T-cell (primary cell): ENCODE measurements at places on chromosomes 1 and 21. TPM values are rescaled to one million over a fixed set of nuclear protein-coding genes. Genes with fewer than 3 reads are reported as not detected.

- H3K4me3 ChIP-seq, result no peak overlapping the region
- no peaks in the 10 kb centered on the region for H3K27me3 ChIP-seq
- no peaks in the 10 kb centered on the region for H3K4me1 ChIP-seq
- no peak overlapping the region for H3K27ac ChIP-seq
- DNase-seq, result no peak
- H3K36me3 ChIP-seq, result peaks cover 16% of the 10 kb centered on the region
Observed at GRCh38 chr1:9770298-9770697, 53.5 kb downstream of the CLSTN1 start.

GRCh38 chr1:239204401-239204800, 182.0 kb upstream of the CHRM3 start:
- no peak overlapping the region for H3K4me3 ChIP-seq
- H3K4me1 ChIP-seq, result no peaks in the 10 kb centered on the region
- no peaks in the 10 kb centered on the region for H3K27me3 ChIP-seq
- no peak for DNase-seq

DNA sequence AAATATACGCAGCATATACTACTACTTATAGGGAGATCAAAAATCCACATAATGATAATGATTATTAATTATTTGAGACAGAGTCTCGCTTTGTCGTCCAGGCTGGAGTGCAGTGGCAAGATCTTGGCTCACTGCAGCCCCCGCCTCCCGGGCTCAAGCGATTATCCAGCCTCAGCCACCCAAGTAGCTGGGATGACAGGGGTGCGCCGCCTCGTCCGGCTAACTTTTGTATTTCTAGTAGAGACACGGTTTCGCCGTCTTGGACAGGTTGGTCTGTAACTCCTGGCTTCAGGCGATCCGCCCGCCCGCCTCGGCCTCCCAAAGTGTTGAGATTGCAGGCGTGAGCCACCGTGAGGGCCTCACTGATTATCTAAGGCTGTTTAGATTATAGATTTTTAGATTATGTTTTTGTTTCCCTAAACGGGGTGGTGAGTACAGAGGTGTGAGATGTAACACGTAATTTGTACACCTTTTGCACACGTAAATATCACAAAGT, 548 bp upstream of the SLC25A33 start:
- peak overlapping the region; percentile 65 for H3K27ac ChIP-seq
- H3K4me1 ChIP-seq, result peaks cover 5% of the 10 kb centered on the region
- H3K36me3 ChIP-seq, result no peaks in the 10 kb centered on the region
- no peaks in the 10 kb centered on the region for H3K27me3 ChIP-seq
- peak overlapping the region; percentile 22 for H3K4me3 ChIP-seq

- DNase-seq, result peak; percentile 38
- no peaks in the 10 kb centered on the region for H3K27me3 ChIP-seq
- H3K4me1 ChIP-seq, result peaks cover 9% of the 10 kb centered on the region
- H3K27ac ChIP-seq, result no peak overlapping the region
- no peaks in the 10 kb centered on the region for H3K36me3 ChIP-seq
- no peak overlapping the region for H3K4me3 ChIP-seq
Observed at GRCh38 chr1:18820791-18821641, 38.4 kb downstream of the TAS1R2 start.

GRCh38 chr1:203536980-203537455, 43.1 kb downstream of the OPTC start:
- H3K36me3 ChIP-seq, result no peaks in the 10 kb centered on the region
- no peak overlapping the region for H3K4me3 ChIP-seq

- H3K27ac ChIP-seq, result peak overlapping the region; percentile 54
- no peaks in the 10 kb centered on the region for H3K27me3 ChIP-seq
- H3K36me3 ChIP-seq, result peaks cover 5% of the 10 kb centered on the region
Observed at GRCh38 chr1:150066838-150067183, 765 bp upstream of the VPS45 start.

DNA sequence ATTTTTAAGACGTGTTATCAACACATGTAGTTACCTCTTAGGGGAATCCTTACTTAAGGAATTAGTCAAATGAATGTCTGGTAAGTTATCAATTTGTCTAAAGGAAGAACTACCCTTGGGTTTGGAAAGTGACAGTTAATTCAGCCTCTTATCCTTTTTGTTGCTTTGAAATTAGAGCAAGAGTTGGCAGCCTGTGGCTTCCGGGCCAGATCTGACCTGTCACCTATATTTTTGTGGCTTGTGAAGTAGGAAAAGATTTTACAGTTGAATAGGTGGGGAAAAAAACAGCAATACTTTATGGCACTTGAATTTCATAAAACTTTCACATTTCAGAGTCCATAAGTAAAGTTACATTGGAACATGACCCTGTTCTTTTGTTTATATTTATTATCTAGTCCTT, 5.5 kb downstream of the MRPS6 start:
- H3K4me1 ChIP-seq, result peaks cover 47% of the 10 kb centered on the region
- no peaks in the 10 kb centered on the region for H3K27me3 ChIP-seq
- no peak for DNase-seq
- H3K4me3 ChIP-seq, result no peak overlapping the region
- no peak overlapping the region for H3K27ac ChIP-seq
- no peaks in the 10 kb centered on the region for H3K36me3 ChIP-seq

DNA sequence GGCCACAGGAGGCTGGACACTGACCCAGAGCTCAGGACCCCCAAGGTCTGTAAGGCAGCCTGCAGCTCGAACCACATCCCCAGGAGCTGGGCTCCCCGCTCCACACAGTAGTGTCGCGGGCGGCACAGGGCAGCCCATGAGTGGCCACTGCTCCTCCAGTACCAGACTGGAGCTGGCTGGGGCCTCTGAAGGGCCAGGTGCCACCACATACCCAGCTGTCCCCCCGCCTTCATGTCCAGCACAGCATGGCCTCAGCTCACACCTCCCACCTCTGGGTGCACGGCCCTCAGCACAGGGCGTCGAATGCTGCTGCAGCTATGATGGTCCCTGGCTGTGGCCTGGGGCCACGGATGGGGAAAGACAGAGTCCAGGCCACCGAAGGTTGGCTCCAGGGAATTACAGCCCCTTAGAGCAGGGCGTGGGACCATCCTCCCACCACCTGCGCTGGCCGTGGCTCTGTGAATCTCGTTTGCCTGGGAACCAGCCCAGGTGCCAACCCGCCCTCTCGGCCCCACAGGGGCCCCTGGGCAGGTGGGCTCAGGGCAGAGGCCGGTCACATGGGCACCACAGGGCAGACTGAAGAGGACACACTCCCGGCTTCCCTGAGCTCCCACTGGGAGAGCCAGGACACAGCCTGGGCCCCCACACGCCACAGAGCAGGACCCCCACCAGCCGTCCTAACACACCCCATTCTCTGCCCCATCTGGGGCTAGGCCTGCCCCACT, 2.1 kb upstream of the TNFRSF4 start:
- H3K4me1 ChIP-seq, result peaks cover 13% of the 10 kb centered on the region
- peak overlapping the region; percentile 81 for H3K27ac ChIP-seq
- no peak overlapping the region for H3K4me3 ChIP-seq
- no peak for DNase-seq
- peaks cover 9% of the 10 kb centered on the region for H3K36me3 ChIP-seq

DNA sequence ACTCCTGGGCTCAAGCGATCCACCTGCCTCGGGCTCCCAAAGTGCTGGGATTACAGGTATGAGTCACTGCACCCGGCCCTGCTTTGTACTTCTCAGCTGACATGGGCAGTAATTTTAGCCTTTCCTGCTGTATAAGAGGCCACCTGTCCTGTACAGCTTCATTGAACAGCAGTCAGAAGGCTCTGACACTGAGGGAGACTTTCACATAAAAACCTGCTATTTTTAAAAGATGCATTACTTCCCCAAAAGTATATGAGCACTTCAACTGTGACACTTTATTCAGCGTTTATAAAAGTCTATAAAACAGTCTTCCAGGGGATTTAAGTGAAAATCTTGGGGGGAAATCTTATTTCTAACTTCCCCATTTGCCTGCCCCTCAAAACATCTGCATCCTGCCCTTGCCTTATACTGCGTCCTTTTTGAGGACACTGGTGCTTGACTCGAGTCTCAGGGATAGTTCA, 17.6 kb downstream of the RNU5D-1 start:
- no peaks in the 10 kb centered on the region for H3K27me3 ChIP-seq
- H3K36me3 ChIP-seq, result no peaks in the 10 kb centered on the region
- no peak overlapping the region for H3K27ac ChIP-seq
- H3K4me1 ChIP-seq, result peaks cover 28% of the 10 kb centered on the region
- no peak overlapping the region for H3K4me3 ChIP-seq

GRCh38 chr1:220552672-220553260, 24.8 kb downstream of the MARK1 start:
- no peak overlapping the region for H3K4me3 ChIP-seq
- H3K27ac ChIP-seq, result no peak overlapping the region
- H3K4me1 ChIP-seq, result no peaks in the 10 kb centered on the region
- no peaks in the 10 kb centered on the region for H3K27me3 ChIP-seq
- H3K36me3 ChIP-seq, result no peaks in the 10 kb centered on the region

GRCh38 chr1:38958967-38959366, 17.3 kb upstream of the RHBDL2 start:
- H3K4me1 ChIP-seq, result no peaks in the 10 kb centered on the region
- DNase-seq, result no peak
- H3K27ac ChIP-seq, result no peak overlapping the region
- no peaks in the 10 kb centered on the region for H3K36me3 ChIP-seq

- no peaks in the 10 kb centered on the region for H3K36me3 ChIP-seq
- no peak for DNase-seq
- H3K27ac ChIP-seq, result no peak overlapping the region
- no peak overlapping the region for H3K4me3 ChIP-seq
- no peaks in the 10 kb centered on the region for H3K4me1 ChIP-seq
Observed at GRCh38 chr1:26066857-26067256, 573 bp downstream of the TRIM63 start.

DNA sequence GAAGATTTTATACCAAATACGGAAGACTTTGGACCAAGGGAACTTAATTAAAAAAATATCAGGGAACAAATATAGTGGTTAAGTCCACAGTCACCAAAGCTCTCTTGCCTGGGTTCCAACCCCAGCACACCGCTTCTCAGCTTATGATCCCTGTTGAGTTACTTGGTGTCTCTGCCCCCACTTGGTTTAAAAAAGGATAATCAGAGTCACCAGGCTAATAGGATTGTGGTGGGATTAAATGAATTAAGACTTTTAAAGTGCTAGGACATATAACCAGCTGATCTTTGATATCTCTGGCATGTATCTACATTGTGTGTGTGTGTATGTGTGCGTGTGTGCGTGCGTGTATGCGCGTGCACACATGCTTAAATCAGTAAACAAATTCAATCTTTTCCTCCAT, 474.7 kb upstream of the DAB1 start:
- DNase-seq, result no peak
- no peak overlapping the region for H3K27ac ChIP-seq
- no peaks in the 10 kb centered on the region for H3K4me1 ChIP-seq
- no peaks in the 10 kb centered on the region for H3K27me3 ChIP-seq
- no peaks in the 10 kb centered on the region for H3K36me3 ChIP-seq

DNA sequence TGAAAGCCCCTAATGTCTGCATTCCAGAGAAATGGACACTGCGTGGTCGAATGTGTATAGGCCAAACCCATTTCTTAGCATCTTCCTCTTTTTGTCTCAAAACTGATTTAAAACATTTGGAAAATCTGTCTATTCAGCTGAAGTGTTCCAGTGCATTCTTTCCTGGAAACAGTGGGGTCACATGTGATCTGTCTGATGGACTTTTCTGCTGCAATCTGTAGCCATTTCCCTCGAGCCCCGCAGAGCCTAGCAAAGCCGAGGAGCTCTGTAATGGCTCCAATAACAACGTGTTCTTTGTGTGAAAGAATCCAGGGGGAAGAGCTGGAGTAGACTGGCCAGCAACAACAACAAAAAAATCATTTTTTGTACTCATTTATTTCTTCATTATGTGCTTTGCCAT, 329.3 kb downstream of the BARHL2 start:
- H3K27me3 ChIP-seq, result no peaks in the 10 kb centered on the region
- no peaks in the 10 kb centered on the region for H3K4me1 ChIP-seq
- no peak overlapping the region for H3K4me3 ChIP-seq
- H3K36me3 ChIP-seq, result no peaks in the 10 kb centered on the region
- H3K27ac ChIP-seq, result no peak overlapping the region
- DNase-seq, result no peak

DNA sequence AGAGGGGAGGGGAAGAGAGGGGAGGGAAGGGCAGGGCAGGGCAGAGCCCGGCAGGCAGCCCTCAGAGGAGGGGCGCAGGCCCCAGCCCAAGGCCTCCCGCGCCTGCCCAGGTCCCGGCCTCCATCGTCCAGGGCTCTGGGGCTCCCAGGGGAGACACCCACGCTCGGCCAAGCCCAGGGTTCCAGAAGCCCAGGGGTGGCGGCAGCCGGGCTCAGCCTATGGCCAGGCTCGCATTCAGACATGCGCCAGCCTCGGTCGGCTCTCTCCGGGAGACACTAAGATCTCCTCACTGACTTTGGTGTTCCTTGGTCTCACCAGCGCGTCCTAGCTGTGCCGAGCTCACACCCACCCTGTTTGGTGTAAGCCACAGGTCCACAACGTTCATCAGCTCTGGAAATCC, 7.1 kb upstream of the ANKRD65 start:
- H3K27ac ChIP-seq, result no peak overlapping the region
- no peak overlapping the region for H3K4me3 ChIP-seq
- H3K36me3 ChIP-seq, result no peaks in the 10 kb centered on the region
- no peaks in the 10 kb centered on the region for H3K27me3 ChIP-seq
- DNase-seq, result no peak

- DNase-seq, result no peak
- H3K4me3 ChIP-seq, result no peak overlapping the region
- H3K4me1 ChIP-seq, result no peaks in the 10 kb centered on the region
- H3K36me3 ChIP-seq, result no peaks in the 10 kb centered on the region
- no peak overlapping the region for H3K27ac ChIP-seq
Observed at GRCh38 chr1:221394011-221394544, 347.8 kb downstream of the DUSP10 start.

DNA sequence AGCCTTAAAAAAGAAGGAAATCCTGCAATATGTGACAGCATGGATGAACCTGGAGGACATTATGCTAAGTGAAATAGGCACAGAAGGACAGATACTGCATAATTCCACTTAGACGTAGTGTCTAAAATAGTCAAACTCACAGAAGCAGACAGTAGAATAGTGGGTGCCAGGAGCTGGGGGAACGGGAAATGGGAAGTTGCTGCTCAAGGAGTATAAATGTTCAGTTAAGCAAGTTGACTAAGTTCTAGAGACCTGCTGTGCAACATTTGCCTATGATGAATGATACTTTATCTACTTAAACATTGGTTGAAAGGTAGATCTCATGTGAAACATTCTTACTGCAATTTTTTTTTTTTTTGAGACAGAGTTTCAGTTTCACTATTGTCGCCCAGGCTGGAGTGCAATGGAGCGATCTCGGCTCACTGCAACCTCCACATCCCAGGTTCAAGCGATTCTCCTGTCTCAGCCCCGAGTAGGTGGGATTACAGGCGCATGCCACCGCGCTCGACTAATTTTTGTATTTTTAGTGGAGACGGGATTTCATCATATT, 197.8 kb downstream of the HIVEP3 start:
- H3K4me3 ChIP-seq, result peak overlapping the region; percentile 31
- DNase-seq, result no peak
- H3K27me3 ChIP-seq, result peaks cover 2% of the 10 kb centered on the region
- no peak overlapping the region for H3K27ac ChIP-seq

- no peak overlapping the region for H3K4me3 ChIP-seq
- DNase-seq, result no peak
- no peak overlapping the region for H3K27ac ChIP-seq
- no peaks in the 10 kb centered on the region for H3K36me3 ChIP-seq
- no peaks in the 10 kb centered on the region for H3K27me3 ChIP-seq
- no peaks in the 10 kb centered on the region for H3K4me1 ChIP-seq
Observed at GRCh38 chr1:187928696-187929095, 1099.9 kb downstream of the PLA2G4A start.

Gene THBS3
- 29.5 TPM for total RNA-seq

Gene TFF2
- total RNA-seq, result not detected

Gene PTPN7
- total RNA-seq, result 124 TPM

Gene EXO1
- 1.4 TPM for total RNA-seq

Gene CFHR1
- 0.41 TPM for total RNA-seq

Gene TEX38
- total RNA-seq, result not detected

Gene SHE
- not detected for total RNA-seq
